Breast epithelium (tissue), 4 donors: ENCODE measurements at places on chromosomes 3 and 15. TPM values are rescaled to one million over a fixed set of nuclear protein-coding genes. Genes with fewer than 3 reads are reported as not detected.

Gene IGSF11
- 1.3 TPM for total RNA-seq

Gene P2RY13
- 0.98 TPM for total RNA-seq

Gene CCDC13
- total RNA-seq, result 2.3 TPM

- H3K36me3 ChIP-seq, result no peaks in the 10 kb centered on the region
- H3K4me3 ChIP-seq, result no peak overlapping the region
- H3K27ac ChIP-seq, result no peak overlapping the region
- H3K4me1 ChIP-seq, result no peaks in the 10 kb centered on the region
- no peak for DNase-seq
- no peaks in the 10 kb centered on the region for H3K27me3 ChIP-seq
These were observed 272.4 kb upstream of the TPM1 start for GRCh38 chr15:62770111-62770660.

- H3K27me3 ChIP-seq, result no peaks in the 10 kb centered on the region
- H3K4me1 ChIP-seq, result no peaks in the 10 kb centered on the region
- no peaks in the 10 kb centered on the region for H3K36me3 ChIP-seq
These were observed 488.2 kb upstream of the NECTIN3 start for GRCh38 chr3:110583373-110583935.

DNA sequence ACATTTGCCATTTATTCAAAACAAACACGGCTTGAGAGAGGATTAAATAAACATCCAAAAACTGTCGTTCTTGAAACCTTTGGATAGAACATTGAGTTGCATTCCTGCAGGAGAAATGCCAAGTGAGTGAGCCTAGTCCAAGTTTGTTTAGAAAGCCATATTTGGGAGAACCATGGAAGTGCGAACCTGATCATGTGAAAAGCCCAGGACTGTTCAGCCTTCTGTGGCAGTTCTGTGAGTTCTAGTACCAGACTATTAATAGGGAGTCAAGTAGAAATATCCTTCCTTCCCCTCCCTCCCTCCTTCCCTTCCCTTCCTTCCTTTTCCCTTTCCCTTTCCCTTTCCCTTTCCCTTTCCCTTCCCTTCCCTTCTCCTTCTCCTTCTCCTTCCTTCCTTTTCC is 470.4 kb downstream of the LPP start:
- H3K4me1 ChIP-seq, result no peaks in the 10 kb centered on the region
- DNase-seq, result no peak
- no peak overlapping the region for H3K4me3 ChIP-seq
- H3K27me3 ChIP-seq, result no peaks in the 10 kb centered on the region
- no peaks in the 10 kb centered on the region for H3K36me3 ChIP-seq

- no peaks in the 10 kb centered on the region for H3K36me3 ChIP-seq
- no peak overlapping the region for H3K27ac ChIP-seq
- H3K4me3 ChIP-seq, result no peak overlapping the region
- H3K27me3 ChIP-seq, result no peaks in the 10 kb centered on the region
- no peaks in the 10 kb centered on the region for H3K4me1 ChIP-seq
- no peak for DNase-seq
These were observed 443.1 kb downstream of the AGBL1 start for GRCh38 chr15:86522721-86523120.

DNA sequence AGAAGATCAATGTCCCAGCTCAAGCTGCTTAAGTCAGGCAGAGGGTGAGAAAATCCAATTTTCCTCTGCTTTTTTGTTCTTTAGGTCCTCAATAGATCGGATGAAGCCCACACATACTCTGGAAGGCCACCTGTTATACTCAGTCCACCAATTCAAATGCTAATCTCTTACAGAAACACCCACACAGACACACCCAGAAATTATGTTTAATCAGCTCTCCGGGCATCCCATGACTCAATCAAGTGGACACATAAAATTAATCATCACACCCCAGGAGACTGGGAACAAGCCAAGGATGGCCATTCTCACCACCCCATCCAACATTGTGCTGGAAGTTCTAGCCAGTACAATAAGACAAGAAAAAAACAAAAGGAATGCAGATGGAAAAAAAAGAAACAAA is 67.8 kb upstream of the SLC24A5 start:
- H3K27ac ChIP-seq, result no peak overlapping the region
- no peaks in the 10 kb centered on the region for H3K27me3 ChIP-seq
- no peak for DNase-seq
- H3K36me3 ChIP-seq, result no peaks in the 10 kb centered on the region
- no peak overlapping the region for H3K4me3 ChIP-seq

DNA sequence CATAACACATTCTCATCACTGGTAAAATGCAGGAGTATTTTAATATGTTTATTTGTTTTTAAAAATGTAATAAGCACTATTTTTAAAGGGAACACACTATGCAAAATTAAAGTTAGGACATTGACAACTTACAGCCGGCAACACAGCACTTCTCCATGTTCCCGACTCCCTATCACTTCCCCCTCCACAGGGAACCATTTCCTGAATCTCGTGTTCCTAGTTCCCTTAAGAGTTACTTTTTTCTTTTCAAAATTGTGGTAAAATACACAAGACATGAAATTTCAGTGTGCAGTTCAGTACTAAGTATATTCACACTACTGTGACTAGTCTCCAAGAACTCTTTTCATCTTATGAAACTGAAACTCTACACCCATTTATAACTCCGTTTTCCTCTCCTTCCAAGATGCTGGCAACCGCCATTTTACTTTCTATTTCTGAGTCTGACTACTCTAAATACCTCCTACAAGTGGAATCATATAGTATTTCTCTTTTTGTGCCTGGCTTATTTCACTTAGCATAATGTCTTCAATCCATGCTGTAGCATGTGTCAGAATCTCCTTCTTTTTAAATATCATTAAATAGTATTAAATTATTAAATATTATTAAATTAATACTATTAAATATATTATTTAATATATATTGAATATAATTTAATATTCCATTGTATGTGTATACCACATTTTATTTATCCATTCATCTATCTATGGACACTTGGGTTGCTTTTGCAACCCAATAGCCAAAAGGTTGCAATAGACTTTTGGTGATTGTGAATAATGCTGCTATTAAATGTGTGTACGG is 25.9 kb upstream of the UBE2Q2 start:
- no peaks in the 10 kb centered on the region for H3K4me1 ChIP-seq
- H3K4me3 ChIP-seq, result peak overlapping the region; percentile 6
- DNase-seq, result no peak
- no peaks in the 10 kb centered on the region for H3K36me3 ChIP-seq
- H3K27me3 ChIP-seq, result no peaks in the 10 kb centered on the region

GRCh38 chr3:182451871-182452270 is 341.4 kb upstream of the ATP11B start:
- DNase-seq, result no peak
- H3K36me3 ChIP-seq, result no peaks in the 10 kb centered on the region

DNA sequence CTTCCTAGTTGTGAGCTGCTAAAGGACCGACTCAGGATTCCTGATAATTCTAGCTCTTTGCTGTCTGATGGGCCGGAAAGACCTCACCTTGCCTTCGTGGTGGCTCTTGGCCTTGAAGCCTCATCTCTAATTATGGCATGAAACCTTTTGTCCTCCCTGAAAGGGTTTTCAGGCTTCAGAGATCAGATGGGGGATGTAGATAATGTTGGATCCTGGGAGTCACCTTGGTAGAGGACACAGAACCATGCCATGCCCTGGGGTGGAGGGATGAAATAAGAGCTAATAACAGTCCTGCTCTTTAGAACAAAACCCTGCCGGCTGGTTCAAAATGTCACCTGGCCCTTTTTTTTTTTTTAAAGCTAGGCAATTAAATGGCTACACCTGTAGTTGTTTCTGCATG is 50.8 kb upstream of the SYN2 start:
- H3K27me3 ChIP-seq, result no peaks in the 10 kb centered on the region
- no peak for DNase-seq
- no peaks in the 10 kb centered on the region for H3K36me3 ChIP-seq
- H3K4me1 ChIP-seq, result peaks cover 6% of the 10 kb centered on the region
